Activated CD4-positive, alpha-beta T cell treated with anti-CD3 and anti-CD28 coated beads, Interleukin-2, amount 50 U/mL, for 48 hours (primary cell): ENCODE measurements at places on chromosomes 7 and 10.

DNA sequence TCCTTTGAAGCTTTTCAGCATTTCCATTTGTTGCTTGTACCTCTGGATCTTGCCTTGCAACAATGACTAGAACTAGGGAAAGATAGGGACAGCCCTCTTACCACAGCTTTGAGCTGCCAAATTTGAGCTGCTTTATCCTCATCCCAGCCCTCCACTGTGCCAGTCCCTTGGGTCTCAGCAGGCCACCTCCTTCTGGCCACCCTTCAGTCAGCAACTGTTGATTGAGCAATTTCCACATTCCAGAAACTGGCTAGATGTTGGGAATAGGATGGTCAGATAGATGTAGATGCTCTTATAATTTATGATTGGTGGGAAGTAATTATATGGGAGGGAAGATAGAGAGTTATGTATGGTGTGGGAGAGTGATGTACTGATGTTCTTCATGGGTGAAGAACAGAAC lies 100.1 kb downstream of the ST7 start:
- DNase-seq: no peak

DNA sequence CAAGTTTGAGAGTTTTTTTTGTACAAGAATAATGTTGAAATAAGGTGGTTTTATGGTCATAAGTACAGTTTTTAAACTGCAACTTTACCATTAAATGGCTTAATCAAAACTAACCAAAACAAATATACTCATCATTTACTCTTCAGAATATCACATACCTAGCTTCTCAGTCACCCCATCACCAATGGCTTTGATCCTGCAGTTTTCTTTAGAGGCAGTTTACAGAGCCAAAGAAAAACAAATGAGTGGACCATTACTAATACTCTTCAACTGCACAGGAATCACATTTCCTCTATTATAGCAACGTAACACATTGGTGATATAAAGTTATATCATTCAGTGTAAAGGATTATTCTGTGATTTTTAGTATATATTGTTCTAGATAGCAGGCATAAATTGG lies 576.1 kb upstream of the LRRTM3 start:
- no peak for DNase-seq

DNA sequence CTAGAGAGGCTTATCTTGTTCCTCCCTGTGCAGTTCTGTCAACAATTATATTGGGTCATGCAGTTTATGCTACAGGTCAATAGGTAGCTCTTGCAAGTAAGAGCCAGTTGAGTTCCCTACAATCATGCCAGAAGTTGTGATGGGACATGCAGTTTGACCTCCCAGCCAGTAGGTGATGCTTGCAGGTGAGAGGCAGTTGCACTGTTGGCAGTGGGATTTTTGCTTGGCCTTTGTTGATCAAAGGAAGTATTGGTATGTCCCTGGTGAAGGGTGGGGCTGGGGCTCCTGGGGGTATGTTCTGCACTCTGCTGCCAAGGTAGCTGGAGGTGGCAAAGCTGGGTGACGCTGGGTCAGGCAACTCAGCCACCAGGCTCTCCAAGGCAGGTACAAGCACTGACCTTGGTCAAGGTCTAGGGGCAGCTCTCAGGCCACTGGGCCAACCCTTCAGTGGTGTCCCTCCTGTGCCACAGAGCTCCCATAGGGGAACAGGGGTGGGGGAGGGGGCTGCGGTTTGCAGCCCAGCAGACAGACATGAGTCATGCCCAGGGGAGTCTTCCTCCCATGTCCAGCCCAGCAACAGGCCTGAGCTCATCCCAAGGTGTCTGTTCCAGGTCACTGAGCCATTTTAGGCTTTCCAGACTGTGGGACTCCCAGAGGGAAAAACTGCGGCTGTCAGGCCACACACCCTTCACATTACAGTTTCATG lies 43.3 kb downstream of the MEOX2 start:
- no peak for DNase-seq

- no peak for DNase-seq
Observed at GRCh38 chr7:151342811-151343210, 1.2 kb downstream of the NUB1 start.

GRCh38 chr10:116960066-116960776 lies 44.8 kb downstream of the SHTN1 start:
- no peak for DNase-seq

DNA sequence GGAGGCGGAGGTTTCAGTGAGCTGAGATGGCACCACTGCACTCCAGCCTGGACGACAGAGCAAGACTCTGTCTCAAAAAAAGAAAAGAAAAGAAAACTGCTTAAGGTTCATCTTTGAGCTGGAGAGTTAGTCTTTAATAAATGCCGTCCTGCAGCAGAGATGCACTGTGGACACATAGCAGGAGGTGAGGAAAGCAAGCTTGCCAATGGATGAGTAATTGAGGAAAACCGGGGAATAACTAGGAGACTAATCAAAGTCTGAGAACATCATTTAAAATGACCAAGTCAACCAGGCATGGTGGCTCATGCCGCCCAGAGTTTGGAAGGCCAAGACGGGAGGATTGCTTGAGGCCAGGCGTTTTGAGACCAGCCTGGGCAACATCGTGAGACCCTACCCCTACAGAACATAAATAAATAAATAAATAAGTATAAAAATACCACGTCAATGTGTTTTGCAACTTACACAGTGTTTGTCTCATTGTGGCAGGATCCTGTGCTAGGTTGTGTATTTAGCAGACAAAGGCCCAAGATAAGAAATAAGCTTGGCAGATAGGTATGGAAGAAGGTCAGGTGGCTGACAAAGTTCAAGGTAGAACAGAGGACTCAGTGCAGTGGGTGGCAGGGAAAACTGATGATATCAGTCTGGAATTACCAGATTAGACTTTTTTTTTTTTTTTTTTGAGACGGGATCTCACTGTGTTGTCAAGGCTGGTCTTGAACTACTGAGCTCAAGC lies 115.7 kb upstream of the KMT2C start:
- DNase-seq: no peak
